ENCODE measurements at places on chromosomes 5 and 9. TPM values are rescaled to one million over a fixed set of nuclear protein-coding genes. Genes with fewer than 3 reads are reported as not detected.

MAMDC2 gene
- total RNA-seq: 23.1 TPM

IRX4 gene
- not detected for total RNA-seq

RANBP3L gene
- total RNA-seq: 1.2 TPM

BTNL9 gene
- total RNA-seq: 2.5 TPM

GRCh38 chr9:121556580-121556979 is 56.9 kb upstream of the GGTA1 start:
- H3K27ac ChIP-seq: peak overlapping the region; percentile 79
- H3K36me3 ChIP-seq: no peaks in the 10 kb centered on the region
- H3K4me3 ChIP-seq: no peak overlapping the region
- H3K4me1 ChIP-seq: peaks cover 22% of the 10 kb centered on the region
- no peak for DNase-seq
- H3K27me3 ChIP-seq: no peaks in the 10 kb centered on the region

DNA sequence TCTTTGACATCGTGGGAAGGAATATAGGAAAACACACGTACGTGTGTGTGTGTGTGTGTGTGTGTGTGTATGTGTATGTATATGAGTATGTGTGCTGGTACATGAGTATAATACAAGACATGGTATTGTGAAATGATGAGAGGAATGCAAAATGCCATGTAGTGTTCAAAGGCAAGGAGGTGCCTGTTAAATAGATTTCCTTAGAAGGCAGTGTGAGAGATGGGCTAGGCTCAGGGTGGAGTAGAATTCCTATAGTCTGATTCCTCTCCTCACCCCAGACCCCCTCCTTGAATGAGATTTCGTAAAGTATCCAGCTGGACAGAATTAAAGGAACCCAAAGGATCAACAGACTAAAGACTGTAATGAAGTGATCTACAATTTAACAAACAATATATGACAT is 11.1 kb downstream of the GPR21 start:
- peak overlapping the region; percentile 54 for H3K27ac ChIP-seq
- no peak overlapping the region for H3K4me3 ChIP-seq
- no peak for DNase-seq
- H3K36me3 ChIP-seq: no peaks in the 10 kb centered on the region

- H3K27ac ChIP-seq: no peak overlapping the region
- no peaks in the 10 kb centered on the region for H3K27me3 ChIP-seq
- no peak overlapping the region for H3K4me3 ChIP-seq
- no peak for DNase-seq
- peaks cover 10% of the 10 kb centered on the region for H3K4me1 ChIP-seq
- no peaks in the 10 kb centered on the region for H3K36me3 ChIP-seq
Measured at GRCh38 chr9:110746211-110746930, 77.8 kb downstream of the MUSK start.

DNA sequence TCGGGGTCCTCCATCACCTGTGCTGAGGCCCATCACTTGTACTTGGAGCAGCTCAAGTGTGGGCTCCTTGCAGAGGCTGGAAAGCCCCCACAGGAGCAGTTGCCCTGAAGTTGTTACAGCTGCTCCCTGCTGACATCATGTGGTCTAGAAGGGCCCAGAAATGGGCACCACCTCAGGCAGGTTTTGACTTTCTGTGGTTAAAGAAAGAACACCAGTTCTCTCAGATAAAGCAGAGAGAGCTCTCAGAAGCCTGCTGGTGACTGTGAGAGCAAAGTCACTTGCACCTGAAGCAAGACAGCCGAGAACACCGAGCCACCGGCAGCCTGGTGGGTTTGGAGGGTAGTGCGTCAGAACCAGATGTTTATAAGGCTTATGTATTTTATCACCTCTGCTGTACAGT is 70.4 kb downstream of the MVB12B start:
- no peaks in the 10 kb centered on the region for H3K27me3 ChIP-seq
- H3K27ac ChIP-seq: no peak overlapping the region
- H3K4me1 ChIP-seq: peaks cover 3% of the 10 kb centered on the region
- DNase-seq: peak; percentile 66
- no peaks in the 10 kb centered on the region for H3K36me3 ChIP-seq

GRCh38 chr5:115542086-115542485 is 2.5 kb downstream of the FEM1C start:
- no peaks in the 10 kb centered on the region for H3K27me3 ChIP-seq
- peak overlapping the region; percentile 27 for H3K4me3 ChIP-seq
- no peaks in the 10 kb centered on the region for H3K36me3 ChIP-seq

DNA sequence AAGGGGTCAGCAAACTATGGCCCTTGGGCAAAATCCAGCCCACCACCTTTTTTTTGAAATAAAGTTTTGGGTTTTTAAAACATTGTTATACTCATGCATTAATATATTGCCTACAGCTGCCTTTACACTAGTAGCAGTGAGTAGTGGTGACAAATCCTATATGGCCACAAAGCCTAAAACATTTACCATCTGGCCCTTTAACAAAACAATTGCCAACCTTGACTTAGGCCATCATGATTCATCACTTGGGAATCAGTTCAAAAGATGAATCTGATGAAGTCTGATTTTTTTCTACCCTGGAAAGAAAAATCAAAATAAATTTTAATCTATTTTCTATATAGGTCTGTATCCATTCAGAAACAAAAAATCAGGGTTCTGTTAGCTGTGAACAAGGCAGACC is 484.9 kb downstream of the BNC2 start:
- H3K4me1 ChIP-seq: no peaks in the 10 kb centered on the region
- H3K36me3 ChIP-seq: no peaks in the 10 kb centered on the region
- no peak overlapping the region for H3K4me3 ChIP-seq
- no peaks in the 10 kb centered on the region for H3K27me3 ChIP-seq
- DNase-seq: no peak
- H3K27ac ChIP-seq: no peak overlapping the region

GRCh38 chr9:136485049-136486045 is 2.5 kb upstream of the SEC16A start:
- H3K27ac ChIP-seq: no peak overlapping the region
- peaks cover 27% of the 10 kb centered on the region for H3K4me1 ChIP-seq
- H3K4me3 ChIP-seq: no peak overlapping the region
- peak; percentile 88 for DNase-seq

- no peaks in the 10 kb centered on the region for H3K36me3 ChIP-seq
- peak overlapping the region; percentile 97 for H3K27ac ChIP-seq
- no peak for DNase-seq
- peak overlapping the region; percentile 98 for H3K4me3 ChIP-seq
- H3K27me3 ChIP-seq: peaks cover 12% of the 10 kb centered on the region
Measured at GRCh38 chr9:79574136-79574535, 2.4 kb downstream of the TLE4 start.

DNA sequence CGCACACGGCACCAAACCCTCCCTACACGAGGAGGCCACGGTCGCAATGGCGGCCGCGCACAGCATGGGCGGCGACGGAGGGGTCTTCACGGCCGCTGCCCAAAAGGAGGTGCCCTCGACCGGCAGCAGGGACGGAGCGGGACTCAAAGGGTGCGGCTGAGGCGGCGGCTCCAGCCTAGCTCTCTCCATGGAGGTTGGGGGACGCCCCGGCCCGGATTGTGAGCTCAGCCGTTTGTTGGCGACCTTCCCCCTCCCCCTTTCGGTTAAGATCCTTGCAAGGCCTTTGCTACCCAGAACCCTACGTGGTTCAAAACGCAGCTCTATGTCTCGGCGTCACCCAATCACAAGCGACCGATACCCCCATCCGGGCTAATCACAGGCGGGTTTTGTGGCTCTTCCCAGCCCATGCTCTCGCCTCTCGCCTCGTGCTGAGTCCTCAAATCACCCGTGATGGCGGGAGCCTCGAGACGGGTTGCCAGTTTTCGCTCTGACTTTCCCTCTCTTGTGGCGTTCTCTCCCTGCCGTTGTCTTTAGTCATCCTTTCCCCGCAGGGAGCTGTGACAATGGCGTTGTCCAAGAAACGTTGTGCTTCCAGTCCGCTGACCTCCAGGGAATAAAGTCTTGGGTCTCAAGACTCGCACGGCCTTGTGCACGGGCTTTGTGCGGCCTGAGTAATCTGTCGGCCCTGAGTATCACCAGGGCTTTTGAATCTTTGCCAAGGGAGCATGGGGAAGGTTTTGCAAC is 19.5 kb downstream of the C5orf52 start:
- no peak for DNase-seq
- H3K27me3 ChIP-seq: no peaks in the 10 kb centered on the region
- H3K4me3 ChIP-seq: no peak overlapping the region
- H3K36me3 ChIP-seq: no peaks in the 10 kb centered on the region
- H3K4me1 ChIP-seq: no peaks in the 10 kb centered on the region

- no peaks in the 10 kb centered on the region for H3K36me3 ChIP-seq
- no peak for DNase-seq
- no peak overlapping the region for H3K4me3 ChIP-seq
- H3K4me1 ChIP-seq: peaks cover 9% of the 10 kb centered on the region
- no peaks in the 10 kb centered on the region for H3K27me3 ChIP-seq
Measured at GRCh38 chr5:54719384-54720283, 202.1 kb downstream of the SNX18 start.

GRCh38 chr9:114529285-114529684 is 24.0 kb upstream of the WHRN start:
- no peaks in the 10 kb centered on the region for H3K36me3 ChIP-seq
- no peak overlapping the region for H3K27ac ChIP-seq
- DNase-seq: no peak

DNA sequence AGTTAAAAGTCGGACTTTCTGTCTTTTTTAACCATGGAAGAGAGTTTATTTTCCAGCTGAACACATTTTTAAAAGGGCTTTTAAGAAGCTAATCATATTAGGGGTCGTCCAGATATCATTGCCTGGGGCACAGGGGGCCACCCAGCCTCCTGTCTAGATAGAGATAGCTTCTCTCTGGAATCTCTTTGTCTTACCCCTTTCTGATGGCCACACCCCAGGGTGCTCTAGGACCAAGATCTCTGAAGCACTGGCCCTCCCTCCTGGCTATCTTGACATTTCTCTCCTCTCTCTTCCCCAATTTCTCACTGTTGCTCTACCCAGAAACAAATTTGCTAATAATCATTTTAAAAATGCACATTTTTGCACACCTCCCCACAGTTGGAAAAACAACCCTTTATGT is 204.4 kb downstream of the NXNL2 start:
- H3K36me3 ChIP-seq: no peaks in the 10 kb centered on the region
- peaks cover 15% of the 10 kb centered on the region for H3K4me1 ChIP-seq
- H3K27me3 ChIP-seq: no peaks in the 10 kb centered on the region
- H3K27ac ChIP-seq: no peak overlapping the region

DNA sequence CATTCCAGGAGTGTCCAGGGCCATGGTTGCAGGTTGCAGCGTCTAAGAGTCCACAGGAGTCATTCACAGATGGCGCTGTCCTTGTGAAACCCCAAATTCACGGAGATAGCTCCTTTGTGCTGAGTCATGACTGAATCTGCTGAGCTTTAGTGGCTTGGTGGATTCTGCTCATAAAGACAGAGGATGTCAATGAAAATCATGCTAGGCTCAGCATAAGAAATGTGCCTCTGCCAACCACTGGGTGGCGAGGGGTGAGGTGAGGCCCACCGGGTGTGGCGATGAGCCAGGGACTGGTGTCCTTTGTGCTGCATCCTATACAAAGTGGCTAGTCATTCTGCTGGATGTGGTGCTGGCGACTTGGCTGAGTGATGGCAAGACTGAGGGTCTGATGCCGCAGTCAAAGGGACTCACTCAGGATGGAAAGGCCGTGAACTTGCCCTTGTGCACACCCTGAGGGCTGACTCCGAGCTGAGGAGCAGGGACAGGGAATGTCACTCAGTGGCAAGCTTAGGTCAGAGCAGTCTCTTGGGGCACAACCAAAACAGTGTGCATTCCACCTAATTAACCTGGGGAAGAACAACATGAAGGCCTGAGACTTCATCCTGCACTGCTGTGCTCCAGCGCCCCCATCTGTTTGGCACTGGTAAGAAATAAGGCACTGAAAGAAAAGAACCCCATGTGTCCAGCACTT is 71.5 kb downstream of the DAP start:
- H3K27me3 ChIP-seq: no peaks in the 10 kb centered on the region
- no peak overlapping the region for H3K4me3 ChIP-seq
- no peaks in the 10 kb centered on the region for H3K36me3 ChIP-seq
- no peaks in the 10 kb centered on the region for H3K4me1 ChIP-seq
- DNase-seq: no peak

GRCh38 chr5:62592558-62592957 is 13.9 kb downstream of the LRRC70 start:
- no peaks in the 10 kb centered on the region for H3K36me3 ChIP-seq
- H3K27me3 ChIP-seq: no peaks in the 10 kb centered on the region
- no peak for DNase-seq
- no peak overlapping the region for H3K27ac ChIP-seq
- H3K4me1 ChIP-seq: no peaks in the 10 kb centered on the region
- H3K4me3 ChIP-seq: no peak overlapping the region

DNA sequence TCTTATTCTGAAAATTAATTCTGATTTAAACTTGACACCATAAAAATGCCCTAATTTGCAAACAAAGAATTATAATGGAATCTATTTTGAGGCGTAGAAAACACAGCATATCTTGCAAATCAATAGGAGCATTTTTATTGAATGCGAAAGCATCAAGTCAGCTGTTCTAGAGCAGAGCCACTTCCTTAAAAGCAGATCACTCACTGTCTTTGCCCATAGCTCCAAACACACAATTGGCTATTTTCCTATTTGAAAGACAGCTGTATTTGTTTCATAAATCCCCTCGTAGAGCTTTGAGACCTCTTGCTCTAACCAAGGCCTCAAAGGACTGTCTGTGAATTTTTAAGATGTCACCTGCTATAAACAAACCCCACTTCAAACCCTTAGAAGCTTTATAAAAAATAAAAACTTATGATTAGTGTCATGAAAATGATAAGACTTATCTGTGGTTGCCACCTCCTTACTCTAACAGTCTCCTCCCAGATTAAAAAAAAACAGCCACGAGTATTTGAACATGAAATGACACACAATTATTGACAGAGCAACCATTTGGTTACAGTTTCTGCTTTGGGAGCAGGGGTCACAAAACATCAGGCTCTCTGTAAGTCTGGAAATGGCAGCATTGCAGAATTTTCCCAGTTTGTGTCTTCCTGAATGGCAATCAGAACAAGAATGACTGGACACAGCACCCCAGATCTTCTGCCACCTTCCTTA is 75.6 kb upstream of the RASEF start:
- no peak overlapping the region for H3K4me3 ChIP-seq
- no peak for DNase-seq
- no peaks in the 10 kb centered on the region for H3K4me1 ChIP-seq
- no peak overlapping the region for H3K27ac ChIP-seq
- H3K27me3 ChIP-seq: no peaks in the 10 kb centered on the region
- no peaks in the 10 kb centered on the region for H3K36me3 ChIP-seq

GRCh38 chr9:12774861-12775678 is at the start of gene LURAP1L:
TSS of gene LURAP1L (plus strand) at chr9:12775020. CDS start at chr9:12775716, 696 bp downstream.
- no peaks in the 10 kb centered on the region for H3K27me3 ChIP-seq
- peak; percentile 67 for DNase-seq
- H3K4me1 ChIP-seq: no peaks in the 10 kb centered on the region

All from transverse colon (tissue), 4 donors.